ENCODE measurements at places on chromosomes 5 and 9.

- DNase-seq: no peak
Observed at GRCh38 chr9:36736648-36737047, 164.0 kb downstream of the MELK start.

- no peak for DNase-seq
Observed at GRCh38 chr5:5467737-5468136, 45.3 kb downstream of the ICE1 start.

GRCh38 chr9:132888151-132888550 is 9.5 kb downstream of the SPACA9 start:
- DNase-seq: no peak

GRCh38 chr9:30329431-30329830 is 2055.0 kb upstream of the ACO1 start:
- DNase-seq: no peak

GRCh38 chr9:2000314-2000713 is 14.8 kb upstream of the SMARCA2 start:
- no peak for DNase-seq

DNA sequence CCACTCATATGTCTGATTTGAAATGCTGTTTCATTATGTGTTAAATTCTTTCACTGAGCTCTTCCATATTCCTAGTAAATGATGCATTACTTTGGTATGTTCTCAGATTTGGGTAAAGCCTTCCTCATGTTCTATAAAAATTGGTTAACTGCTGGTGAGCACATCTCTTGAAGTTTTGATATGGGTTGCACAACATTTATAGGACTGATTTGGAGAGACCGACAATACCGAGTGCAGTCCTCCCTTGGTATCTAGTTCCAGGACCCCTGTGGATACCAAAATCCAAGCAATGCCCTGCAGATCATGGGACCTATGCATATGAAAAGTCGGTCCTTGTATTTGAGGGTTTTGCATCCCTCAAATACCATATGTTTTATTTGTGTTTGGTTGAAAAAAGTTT is 37.8 kb downstream of the WDR36 start:
- no peak for DNase-seq

DNA sequence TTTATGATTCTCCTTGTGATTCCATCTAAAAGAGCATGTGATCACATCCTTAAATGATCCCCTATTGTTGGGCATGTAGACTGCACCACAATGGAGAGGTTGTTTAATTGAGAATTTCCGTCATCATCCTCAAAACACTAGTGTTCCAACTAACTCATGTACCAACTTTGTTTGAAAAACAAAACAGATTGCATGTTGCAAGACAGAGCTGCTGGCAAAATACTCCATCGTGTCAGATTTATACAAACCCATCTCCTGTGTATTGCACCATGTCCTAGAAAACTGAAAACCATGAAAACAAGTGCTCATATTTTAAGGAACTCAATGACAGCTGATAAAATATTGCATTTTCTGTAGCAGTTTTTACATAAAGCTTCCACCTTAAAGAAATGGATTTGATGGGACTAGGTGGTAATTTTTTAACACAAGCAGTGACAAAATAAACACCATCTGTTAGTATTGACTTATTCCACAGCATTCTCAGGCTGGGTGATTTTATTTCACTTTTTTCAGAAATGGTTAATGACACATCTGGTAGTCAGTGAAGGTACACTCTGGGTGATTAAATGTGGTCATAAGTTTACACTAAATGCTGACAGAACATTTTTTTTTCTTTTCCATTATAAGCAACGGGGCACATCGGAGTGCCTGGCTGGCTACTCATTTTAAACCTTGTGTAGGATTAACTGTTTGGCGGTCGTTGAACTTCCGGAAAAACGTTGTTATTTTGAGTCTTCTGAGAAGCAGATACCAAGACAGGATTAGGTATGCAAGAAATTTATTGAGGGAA is 602.9 kb upstream of the WWC1 start:
- DNase-seq: no peak

DNA sequence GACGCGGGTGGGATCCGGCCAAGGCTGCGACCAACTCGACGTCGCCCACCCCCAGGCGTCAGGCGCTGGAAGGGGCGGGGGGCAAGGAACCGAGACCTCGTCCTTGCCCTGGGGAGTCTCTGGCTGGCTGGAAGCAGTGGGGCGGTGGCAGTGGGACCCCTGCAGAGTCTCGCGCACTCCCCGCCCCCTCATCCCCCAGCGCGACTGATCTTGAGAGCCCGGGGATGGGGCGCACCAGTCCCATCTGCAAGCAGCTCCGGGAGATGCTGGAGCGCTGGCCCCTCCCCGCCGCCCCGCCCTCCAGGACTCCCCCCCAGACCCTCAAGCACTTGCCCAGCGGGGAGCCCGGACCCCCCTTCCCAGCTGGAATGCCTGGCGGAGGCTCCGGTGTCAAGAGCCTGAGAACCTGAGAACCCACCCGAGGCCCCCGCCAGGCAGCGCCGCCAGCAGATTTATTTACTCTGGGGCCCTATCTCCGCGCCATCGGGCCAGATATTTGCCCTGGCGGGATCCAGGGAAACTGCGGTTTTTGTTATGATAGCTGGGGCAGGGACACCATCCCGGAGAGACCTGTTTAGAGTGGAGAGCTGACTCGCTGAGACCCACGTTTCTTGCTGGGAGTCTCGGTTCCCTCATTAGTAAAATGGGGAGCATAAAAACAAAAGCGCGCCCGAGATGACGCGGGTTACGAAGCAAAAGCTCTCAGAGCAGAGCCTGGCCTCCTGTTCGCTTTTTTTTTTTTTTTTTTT is 1.2 kb downstream of the PRRT1B start:
- DNase-seq: no peak

- no peak for DNase-seq
Observed at GRCh38 chr5:86824637-86825036, 206.9 kb downstream of the COX7C start.

DNA sequence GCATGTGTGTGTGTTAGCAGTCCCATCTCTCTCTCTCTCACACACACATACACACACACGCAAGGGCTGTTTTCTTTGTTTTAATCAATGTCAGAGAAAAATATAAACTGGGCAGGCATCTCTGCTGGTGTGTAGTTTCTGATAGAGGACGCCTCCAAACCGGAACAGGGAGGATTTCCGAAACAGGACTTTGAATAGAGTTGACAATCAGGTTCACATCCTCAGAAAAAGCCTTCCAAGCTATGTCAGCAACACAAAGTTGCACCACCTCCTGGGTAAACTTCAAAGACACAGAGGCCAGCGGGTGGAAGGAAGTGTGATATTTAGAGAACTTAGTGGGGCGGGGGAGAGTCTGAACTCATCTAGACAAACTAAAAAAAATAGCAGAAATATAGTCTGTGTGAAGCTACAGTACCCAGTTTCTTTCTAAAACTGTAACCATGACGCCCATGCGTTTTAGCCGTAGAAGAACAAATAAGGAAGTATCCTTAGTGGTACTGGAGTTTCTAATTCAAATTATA is 1.2 kb downstream of the ST8SIA4 start:
- no peak for DNase-seq

DNA sequence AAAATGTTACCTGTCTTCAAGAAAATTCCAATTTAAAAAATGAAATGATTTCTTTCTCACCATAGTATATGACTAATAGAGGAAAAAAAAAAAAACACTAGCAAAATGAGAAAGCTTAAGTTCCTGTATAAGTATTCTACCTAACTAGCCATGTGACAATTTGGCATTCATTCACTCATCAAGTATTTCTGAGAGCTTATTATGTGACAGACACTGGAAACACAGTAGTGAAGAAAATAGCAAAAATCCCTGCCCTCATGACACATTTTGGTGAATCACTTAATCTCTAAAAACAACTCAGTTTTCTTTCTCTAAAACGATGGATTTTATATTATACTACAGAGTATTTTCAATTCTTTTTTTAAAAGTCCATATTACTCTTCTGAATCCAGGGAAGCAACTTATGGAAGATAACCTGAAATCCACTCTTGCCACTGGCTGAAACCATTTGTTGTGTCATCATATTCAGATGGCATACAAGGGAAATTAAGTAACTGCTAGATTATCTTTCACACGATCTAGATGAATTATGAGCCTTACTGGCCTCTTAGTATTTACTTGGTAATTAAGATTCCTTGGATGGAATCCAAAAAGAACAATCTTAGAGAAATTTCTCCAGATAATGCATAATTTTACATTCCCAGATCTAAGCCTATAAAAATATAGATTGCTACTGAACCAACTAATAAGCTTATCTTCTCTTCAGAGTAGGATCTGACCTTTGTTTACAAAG is 5.5 kb downstream of the PTBP3 start:
- DNase-seq: no peak

- DNase-seq: no peak
Observed at GRCh38 chr5:36378551-36378950, 76.8 kb upstream of the RANBP3L start.

DNA sequence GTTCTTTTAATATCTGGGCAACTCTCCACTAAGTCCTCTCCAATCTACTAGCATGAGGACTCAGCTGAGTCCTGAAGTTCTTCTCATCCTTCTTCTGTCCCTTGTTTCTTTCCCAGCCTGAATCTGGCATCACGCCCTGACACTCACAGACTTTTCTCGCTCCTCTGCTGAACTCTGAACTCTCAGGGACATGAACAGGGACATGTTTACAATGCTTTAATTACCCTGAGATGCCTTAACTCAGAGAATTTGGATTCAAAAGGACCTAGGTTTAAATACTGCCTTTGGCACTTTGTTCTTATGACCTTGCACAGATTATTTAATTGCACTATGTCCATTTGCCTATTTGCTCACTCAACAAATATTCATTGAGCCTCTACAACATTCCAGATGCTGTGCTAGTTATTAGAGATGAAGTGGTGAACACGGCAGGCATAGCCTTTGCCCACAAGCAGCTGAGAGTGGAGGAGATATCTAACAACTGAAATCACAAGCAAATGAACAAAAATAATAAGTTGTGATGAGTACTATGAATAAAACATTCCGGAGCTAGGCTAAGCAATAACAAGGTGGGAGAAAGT is 106.0 kb downstream of the ADRB2 start:
- no peak for DNase-seq

GRCh38 chr5:153421676-153422075 is 68.8 kb upstream of the GRIA1 start:
- no peak for DNase-seq

Data from coronary artery (tissue), 2 donors.